ENCODE measurements at places on chromosomes 16 and 17. TPM values are rescaled to one million over a fixed set of nuclear protein-coding genes. Genes with fewer than 3 reads are reported as not detected.

GRCh38 chr16:56848029-56848936 lies 16.7 kb upstream of the SLC12A3 start:
- peak overlapping the region; percentile 41 for H3K27ac ChIP-seq
- no peaks in the 10 kb centered on the region for H3K27me3 ChIP-seq
- peaks cover 16% of the 10 kb centered on the region for H3K36me3 ChIP-seq
- H3K4me1 ChIP-seq, result no peaks in the 10 kb centered on the region
- H3K4me3 ChIP-seq, result no peak overlapping the region

DNA sequence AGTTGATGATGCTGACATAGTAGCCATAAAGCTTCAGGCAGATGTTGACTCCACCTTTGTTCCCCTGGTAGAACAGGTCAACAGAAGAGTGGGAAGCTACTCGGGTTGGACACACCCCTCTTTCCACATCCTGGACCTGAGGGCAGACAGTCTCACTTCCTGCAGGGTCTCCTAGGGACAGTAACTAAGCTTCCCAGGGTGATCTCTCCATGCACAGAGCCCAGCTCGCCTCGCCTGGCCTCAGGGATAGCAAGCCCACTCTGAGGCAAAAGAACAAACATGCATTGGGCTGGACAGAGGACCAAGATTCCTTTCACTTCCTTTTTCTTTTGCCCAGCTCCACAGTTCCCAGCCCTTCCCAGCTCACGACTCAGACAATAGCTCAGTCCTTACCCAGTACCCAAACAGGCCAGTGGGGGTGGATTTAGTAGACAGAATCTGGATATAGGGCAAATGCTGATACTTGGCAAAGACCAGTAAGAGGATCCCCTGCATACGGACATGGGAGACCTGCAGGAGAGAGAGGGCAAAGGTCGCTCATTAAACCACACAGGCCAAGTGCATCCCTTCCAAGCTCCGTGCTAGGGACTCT lies 7.0 kb downstream of the INPP5K start:
- no peak overlapping the region for H3K4me3 ChIP-seq
- no peaks in the 10 kb centered on the region for H3K27me3 ChIP-seq
- H3K4me1 ChIP-seq, result peaks cover 6% of the 10 kb centered on the region
- DNase-seq, result no peak
- H3K27ac ChIP-seq, result no peak overlapping the region

GRCh38 chr16:48503779-48504178 lies 106.2 kb downstream of the N4BP1 start:
- no peak overlapping the region for H3K4me3 ChIP-seq
- H3K36me3 ChIP-seq, result no peaks in the 10 kb centered on the region
- no peaks in the 10 kb centered on the region for H3K4me1 ChIP-seq
- DNase-seq, result peak; percentile 91
- H3K27ac ChIP-seq, result no peak overlapping the region

DNA sequence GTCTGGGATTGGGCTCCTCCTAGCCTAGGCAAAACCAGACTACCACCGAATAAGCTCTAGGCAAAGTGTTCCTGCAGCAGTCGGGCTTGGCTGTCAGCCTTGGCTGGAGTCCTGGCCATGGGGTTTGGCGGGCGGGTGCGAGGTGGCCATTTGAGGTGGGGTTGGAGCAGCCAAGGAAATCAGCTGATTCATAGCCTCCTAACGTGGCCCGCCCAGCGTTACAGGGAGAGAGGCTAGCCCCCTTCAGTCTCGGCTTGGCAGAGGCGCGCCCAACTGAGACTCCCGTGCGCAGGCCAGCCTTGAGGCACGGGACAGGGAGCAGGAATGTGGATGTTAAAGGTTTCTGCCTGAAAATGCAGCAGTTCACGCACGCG lies 1.9 kb downstream of the PMP22 start:
- peaks cover 3% of the 10 kb centered on the region for H3K4me1 ChIP-seq
- peak; percentile 92 for DNase-seq
- H3K27ac ChIP-seq, result no peak overlapping the region
- peak overlapping the region; percentile 67 for H3K4me3 ChIP-seq
- H3K27me3 ChIP-seq, result peaks cover 68% of the 10 kb centered on the region

Gene DHRS7C
- 0.63 TPM for total RNA-seq

- H3K4me1 ChIP-seq, result no peaks in the 10 kb centered on the region
- H3K36me3 ChIP-seq, result no peaks in the 10 kb centered on the region
- no peak for DNase-seq
- no peak overlapping the region for H3K4me3 ChIP-seq
Measured at GRCh38 chr16:87100306-87101058, 216.7 kb downstream of the C16orf95 start.

DNA sequence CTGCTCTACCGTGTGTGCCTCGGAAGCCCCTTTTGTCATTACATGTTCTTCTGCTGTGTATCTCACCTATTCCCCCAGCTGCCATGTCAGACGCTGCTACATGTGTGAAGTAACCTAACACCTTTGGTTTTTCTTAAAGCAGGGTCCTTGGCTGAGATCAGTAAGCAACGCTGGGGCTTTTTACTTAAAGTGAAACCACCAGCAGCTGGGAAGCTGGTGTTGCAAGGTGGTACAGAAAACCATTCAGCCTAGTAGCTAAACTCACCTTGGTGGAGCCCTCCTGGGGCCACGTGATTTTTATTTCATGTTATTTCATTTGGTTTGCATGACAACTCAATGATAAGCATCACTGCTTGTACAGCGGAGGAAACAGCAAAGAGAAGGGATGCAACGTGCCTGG lies 62.6 kb downstream of the PLCG2 start:
- H3K4me1 ChIP-seq, result no peaks in the 10 kb centered on the region
- H3K4me3 ChIP-seq, result no peak overlapping the region
- H3K27me3 ChIP-seq, result no peaks in the 10 kb centered on the region
- H3K36me3 ChIP-seq, result no peaks in the 10 kb centered on the region
- no peak for DNase-seq

Gene ABCC3
- not detected for total RNA-seq

Gene NT5M
- 52.8 TPM for total RNA-seq

DNA sequence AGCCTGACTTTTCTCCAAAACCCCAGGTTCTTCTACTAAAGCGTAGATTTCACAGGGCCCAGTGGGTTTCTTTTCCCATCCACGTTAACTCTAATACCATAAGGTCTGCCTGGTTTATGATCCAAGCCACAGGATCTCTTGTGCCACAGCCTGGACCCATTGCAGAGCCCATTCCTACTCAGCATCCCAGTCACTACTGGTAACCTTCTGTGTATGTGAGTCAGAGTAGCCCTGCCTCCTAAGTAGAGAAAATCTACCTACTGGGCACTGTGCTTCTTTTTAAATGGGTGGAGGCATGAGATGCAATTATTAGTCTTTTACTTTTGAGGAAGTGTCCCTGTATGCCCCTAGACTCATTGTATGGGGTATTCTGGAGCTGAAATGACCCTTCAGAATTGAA lies 13.5 kb downstream of the CCL11 start:
- no peaks in the 10 kb centered on the region for H3K4me1 ChIP-seq
- no peak overlapping the region for H3K27ac ChIP-seq
- no peak overlapping the region for H3K4me3 ChIP-seq
- H3K36me3 ChIP-seq, result no peaks in the 10 kb centered on the region

Gene PSMD3
- total RNA-seq, result 154 TPM

DNA sequence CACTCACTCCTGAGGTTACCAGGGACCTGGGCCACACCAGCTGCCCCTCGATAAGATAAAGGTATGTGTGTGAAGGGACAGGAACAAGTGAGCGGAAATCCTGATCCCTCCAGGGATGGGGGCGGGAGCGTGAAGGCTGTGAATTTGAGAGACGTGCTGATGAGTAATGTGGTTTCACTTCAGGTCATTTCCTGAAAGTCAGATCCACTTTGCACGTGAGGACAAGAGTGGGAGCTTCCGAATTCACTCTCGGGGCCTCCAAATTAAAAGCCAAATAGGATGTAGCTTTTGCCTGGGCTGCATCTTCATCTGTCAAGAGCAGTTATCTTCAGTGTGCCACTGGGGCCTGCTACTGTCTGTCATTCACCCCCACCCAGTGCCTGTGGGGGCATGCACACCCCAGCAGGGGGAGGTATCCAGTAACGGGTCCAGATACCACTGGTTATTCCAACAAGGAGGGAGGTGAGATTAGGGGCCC lies 87.4 kb upstream of the LHX1 start:
- no peaks in the 10 kb centered on the region for H3K27me3 ChIP-seq
- H3K36me3 ChIP-seq, result no peaks in the 10 kb centered on the region
- no peak overlapping the region for H3K4me3 ChIP-seq
- peak; percentile 72 for DNase-seq
- no peak overlapping the region for H3K27ac ChIP-seq

DNA sequence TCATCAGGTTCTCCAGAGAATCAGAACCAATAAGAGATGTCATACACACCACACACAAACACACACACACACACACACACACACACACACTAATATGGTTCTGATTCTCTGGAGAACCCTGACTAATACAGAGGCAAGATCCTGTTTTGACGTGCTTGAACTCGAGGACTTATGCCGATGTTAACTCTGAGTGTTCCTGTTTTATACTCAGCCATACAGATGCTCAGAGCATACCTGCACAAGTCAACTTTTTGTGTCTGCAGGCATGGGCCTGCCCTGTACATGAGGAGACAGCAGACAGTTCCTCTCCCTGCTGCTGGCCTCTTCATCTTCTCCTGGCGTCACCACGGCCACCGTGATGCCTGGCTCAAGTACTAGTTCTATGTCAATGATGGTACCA lies 635.9 kb downstream of the WWOX start:
- H3K36me3 ChIP-seq, result no peaks in the 10 kb centered on the region
- no peaks in the 10 kb centered on the region for H3K4me1 ChIP-seq
- no peaks in the 10 kb centered on the region for H3K27me3 ChIP-seq
- H3K27ac ChIP-seq, result no peak overlapping the region
- no peak overlapping the region for H3K4me3 ChIP-seq

DNA sequence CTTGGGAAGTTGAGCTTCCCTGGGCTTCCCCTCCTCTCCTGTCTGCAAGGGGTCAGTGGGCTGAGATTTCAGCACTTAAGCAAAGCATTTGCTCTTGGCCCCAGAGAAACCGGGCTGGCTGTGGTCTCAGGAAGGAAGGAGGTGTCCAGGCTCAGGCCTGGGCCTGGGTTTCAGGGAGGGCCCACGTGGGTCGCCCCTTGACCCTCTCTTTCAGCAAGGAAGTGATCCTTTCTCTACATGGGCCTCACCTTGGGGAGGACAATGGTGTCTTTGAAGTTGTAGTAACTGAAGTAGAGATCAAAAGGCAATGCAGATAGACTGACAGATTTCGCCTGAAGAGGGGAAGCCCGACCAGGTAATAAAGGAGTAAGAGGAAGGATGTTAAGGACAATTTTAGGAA lies 2.7 kb downstream of the NOD2 start:
- H3K4me1 ChIP-seq, result no peaks in the 10 kb centered on the region
- H3K4me3 ChIP-seq, result no peak overlapping the region
- no peaks in the 10 kb centered on the region for H3K36me3 ChIP-seq
- DNase-seq, result no peak
- no peak overlapping the region for H3K27ac ChIP-seq

DNA sequence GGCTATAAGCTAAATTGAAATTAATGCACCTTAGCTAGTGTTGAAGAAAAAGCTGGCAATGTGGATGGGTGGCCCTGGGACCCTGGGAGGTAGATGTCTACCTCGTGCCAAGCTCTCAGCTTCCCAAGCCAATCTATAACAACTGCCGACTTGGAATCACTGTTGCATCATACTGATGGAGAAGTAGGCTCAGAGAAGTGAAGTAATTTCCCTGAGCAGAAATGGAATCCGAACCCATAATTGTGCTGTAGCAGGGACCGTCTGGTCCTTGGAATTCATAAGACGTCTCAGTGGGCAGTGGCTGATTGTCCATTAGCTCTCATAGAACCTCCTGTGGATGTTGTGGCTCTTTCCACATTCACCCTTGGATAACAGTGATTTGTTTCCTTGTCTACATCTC lies 196.6 kb downstream of the RAB11FIP4 start:
- no peak overlapping the region for H3K4me3 ChIP-seq
- DNase-seq, result no peak
- no peaks in the 10 kb centered on the region for H3K4me1 ChIP-seq
- H3K27ac ChIP-seq, result no peak overlapping the region
- H3K36me3 ChIP-seq, result no peaks in the 10 kb centered on the region
